ENCODE measurements at places on chromosomes 16 and 17.
A peak's percentile ranks its signal among the peaks of the same experiment; 100 is the strongest.

DNA sequence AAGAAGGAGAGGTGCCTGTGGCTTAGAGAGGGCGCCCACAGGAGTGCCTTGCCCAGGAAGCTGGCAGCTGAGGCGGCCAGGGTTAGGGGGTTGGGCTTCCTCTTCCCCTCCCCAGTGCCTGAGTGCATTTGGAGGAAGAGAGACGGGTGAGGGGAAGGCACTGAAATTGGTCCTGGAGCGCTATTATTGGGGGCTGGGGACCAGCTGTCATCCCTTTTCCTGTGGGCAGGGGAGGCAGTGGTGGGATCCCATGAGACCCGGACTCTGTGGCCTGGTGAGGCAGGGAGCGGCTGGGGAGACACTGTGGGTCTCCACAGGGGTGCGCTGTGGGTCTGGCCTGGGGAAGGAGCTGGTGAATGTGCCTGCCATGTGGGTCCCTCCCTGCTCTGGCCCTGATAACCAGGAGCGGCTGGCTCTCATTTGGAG lies 259.7 kb downstream of the SEC14L1 start:
- peaks cover 4% of the 10 kb centered on the region for H3K36me3 ChIP-seq
- H3K27ac ChIP-seq, result peak overlapping the region; percentile 50
- no peak for DNase-seq
- peaks cover 3% of the 10 kb centered on the region for H3K4me1 ChIP-seq

DNA sequence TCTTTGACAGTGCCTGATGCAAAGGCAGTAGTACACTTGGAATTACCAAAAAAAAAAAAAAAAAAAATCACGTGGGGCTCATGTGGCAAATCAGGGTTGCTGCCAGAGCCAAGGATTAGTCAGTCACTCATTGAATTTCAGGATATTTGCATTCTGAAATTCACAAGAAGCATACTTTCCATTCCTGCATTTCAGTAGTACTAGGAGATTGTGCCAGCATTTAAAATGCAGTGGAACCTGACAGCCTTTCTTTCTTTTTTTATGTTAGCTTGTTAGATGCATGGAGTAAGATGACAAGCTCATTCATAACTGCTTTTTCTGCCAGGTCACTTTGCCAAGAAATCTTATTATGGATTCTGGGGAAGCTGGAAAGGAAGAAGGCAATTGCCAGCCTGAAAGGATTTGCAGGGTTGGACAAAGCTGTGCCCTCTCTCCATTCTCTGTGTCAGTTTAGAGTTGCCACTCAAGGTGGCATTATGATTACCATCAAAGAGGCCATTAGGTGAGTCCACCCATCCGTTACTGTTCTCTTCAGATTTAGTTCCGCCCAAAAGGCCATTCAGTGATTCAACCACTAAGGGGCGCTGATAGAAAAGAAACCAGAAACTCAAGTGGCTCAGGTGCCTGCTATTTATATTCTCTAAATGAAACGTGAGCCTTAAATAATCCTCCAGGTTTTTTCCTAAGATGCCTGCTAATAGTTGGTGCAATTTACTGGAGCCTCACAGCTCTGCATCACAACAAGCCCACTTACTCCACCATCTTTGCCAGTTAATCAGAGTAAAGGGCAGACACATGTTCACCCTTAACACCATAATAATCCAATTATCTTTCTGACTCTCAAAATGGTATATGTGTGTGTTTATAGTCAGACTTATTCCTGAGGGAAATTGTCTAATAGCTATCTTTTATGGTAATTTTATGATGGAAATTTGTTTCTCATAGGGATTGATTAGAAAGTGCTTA lies 59.0 kb downstream of the TANGO6 start:
- no peak overlapping the region for H3K27ac ChIP-seq
- peak; percentile 39 for DNase-seq
- no peaks in the 10 kb centered on the region for H3K27me3 ChIP-seq
- peaks cover 3% of the 10 kb centered on the region for H3K4me1 ChIP-seq
- H3K4me3 ChIP-seq, result no peak overlapping the region

- H3K27me3 ChIP-seq, result peaks cover 21% of the 10 kb centered on the region
- no peaks in the 10 kb centered on the region for H3K36me3 ChIP-seq
- no peak overlapping the region for H3K27ac ChIP-seq
- H3K4me3 ChIP-seq, result no peak overlapping the region
These were observed 42.1 kb upstream of the CDH13 start for GRCh38 chr16:82584553-82585152.

DNA sequence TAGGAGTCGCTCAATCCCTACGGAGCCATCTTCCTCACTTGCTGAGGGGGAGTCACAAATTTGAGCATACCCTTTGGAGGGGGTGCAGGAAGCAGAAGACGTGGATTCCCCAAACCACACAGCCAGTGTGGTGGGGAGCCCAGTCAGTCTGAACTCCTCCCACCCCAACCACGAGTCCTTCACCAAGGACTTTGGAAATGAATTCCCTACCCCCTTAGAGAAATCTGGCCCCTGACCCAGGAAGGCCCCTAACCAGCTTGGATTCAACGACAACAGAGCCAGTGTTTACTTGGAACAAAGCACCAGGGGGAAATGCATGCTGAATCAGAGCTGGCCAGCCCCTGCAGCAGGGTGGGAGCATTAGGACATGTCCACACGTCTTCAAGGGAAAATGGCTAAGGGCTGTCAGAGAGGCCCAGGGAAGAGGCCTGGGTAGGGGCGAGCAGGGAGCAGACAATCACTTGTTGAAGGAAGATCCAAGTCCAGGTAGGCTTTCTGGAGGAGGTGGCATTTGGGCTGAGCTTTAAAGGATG lies 5.5 kb upstream of the TMEM92 start:
- H3K27me3 ChIP-seq, result no peaks in the 10 kb centered on the region
- peaks cover 79% of the 10 kb centered on the region for H3K4me1 ChIP-seq
- H3K27ac ChIP-seq, result peak overlapping the region; percentile 92
- H3K4me3 ChIP-seq, result peak overlapping the region; percentile 39
- H3K36me3 ChIP-seq, result no peaks in the 10 kb centered on the region

- no peak for DNase-seq
- no peak overlapping the region for H3K27ac ChIP-seq
- no peaks in the 10 kb centered on the region for H3K27me3 ChIP-seq
- no peaks in the 10 kb centered on the region for H3K36me3 ChIP-seq
- no peak overlapping the region for H3K4me3 ChIP-seq
- H3K4me1 ChIP-seq, result peaks cover 33% of the 10 kb centered on the region
These were observed 70.1 kb downstream of the AMFR start for GRCh38 chr16:56355221-56355620.

DNA sequence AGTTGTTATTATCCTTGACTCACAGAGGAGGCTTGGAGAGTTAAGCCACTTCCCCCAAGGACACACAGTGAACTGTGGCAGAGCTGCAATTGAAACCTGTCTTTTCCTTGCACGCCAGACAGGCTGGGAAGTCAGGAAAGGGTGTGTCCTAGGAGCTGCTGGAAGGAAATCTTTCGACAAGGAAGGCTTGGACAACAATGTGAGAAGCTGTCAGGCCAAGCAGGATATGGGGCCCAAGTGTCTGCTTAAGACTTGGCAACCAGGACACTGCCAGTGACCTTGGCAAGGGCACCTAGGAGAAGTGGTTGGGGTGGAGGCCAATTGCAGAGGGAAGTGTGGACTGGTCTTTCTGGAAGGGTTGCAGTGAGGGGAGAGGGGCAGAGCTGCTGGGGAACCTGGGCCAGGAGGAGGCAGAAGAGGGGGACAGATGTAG lies 2.1 kb upstream of the CAMKK1 start:
- H3K4me1 ChIP-seq, result peaks cover 29% of the 10 kb centered on the region
- no peak overlapping the region for H3K4me3 ChIP-seq
- peaks cover 22% of the 10 kb centered on the region for H3K27me3 ChIP-seq
- no peak overlapping the region for H3K27ac ChIP-seq
- DNase-seq, result no peak
- H3K36me3 ChIP-seq, result no peaks in the 10 kb centered on the region

DNA sequence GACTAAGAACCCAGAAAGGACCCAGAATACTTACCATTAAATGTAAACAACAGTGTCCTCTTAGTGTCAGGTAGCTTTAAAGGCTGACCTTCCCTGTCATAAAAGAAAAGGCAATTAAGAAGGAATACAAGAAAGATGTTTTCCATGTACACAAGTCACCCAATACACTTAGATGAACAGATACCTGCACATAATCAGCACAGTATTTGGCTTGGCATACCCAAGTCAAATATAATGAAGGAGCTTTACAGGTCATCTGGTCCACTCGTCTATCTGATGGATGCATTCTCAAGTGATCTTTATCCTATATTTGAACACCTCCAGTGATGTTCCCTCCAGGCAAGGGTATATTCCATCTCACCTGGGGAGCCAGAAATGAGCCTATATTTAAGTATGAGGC lies 11.1 kb upstream of the STRADA start:
- no peak for DNase-seq
- no peaks in the 10 kb centered on the region for H3K4me1 ChIP-seq
- peaks cover 32% of the 10 kb centered on the region for H3K36me3 ChIP-seq
- H3K4me3 ChIP-seq, result no peak overlapping the region

- H3K36me3 ChIP-seq, result no peaks in the 10 kb centered on the region
- no peaks in the 10 kb centered on the region for H3K4me1 ChIP-seq
- no peak overlapping the region for H3K4me3 ChIP-seq
- no peak overlapping the region for H3K27ac ChIP-seq
- peaks cover under 1% of the 10 kb centered on the region for H3K27me3 ChIP-seq
- DNase-seq, result no peak
These were observed 36.4 kb upstream of the CCDC182 start for GRCh38 chr17:57781386-57782061.

- no peak overlapping the region for H3K27ac ChIP-seq
- H3K4me1 ChIP-seq, result peaks cover 2% of the 10 kb centered on the region
- no peak overlapping the region for H3K4me3 ChIP-seq
- DNase-seq, result no peak
These were observed 30.0 kb upstream of the SLC5A10 start for GRCh38 chr17:18921912-18922451.

DNA sequence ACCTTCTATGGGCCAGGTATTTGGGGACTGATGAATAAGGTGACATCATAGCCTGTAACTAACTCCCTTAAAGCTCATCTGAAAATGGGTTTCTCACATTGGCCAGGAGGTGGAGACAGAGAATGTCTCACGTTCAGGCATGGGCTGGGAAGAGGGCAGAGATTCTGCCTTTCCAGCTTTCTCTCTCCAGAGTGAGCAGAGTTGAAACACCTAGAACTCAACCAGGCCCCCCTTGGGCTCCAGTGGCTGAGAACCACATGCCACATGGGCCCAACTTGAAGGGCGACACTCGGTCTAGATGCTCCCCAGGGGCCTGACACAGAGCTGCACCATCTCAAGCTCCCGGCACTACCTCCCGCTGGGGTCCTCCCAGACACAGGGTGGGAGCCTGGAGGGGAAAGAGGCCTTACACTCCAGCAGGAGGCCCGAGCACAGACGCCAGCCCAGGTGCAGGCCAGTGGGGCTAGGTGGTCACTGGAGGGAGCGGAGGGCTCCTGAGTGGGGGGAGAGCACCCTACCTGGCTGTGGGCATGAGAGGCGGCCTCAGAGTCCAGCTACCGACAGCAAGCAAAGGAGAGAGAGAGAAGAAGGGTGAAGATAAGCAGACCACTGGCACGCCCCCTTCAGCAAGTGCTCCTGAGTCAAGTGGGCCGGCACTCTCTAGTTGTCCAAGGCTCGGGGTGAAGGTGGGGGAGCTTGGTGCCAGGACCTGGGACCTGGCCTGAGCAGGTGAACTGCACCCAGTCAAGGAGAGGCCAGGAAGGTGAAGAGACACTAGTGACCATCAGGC lies 55.9 kb downstream of the MYO18A start:
- no peak for DNase-seq
- H3K27ac ChIP-seq, result peak overlapping the region; percentile 43
- H3K4me3 ChIP-seq, result no peak overlapping the region

DNA sequence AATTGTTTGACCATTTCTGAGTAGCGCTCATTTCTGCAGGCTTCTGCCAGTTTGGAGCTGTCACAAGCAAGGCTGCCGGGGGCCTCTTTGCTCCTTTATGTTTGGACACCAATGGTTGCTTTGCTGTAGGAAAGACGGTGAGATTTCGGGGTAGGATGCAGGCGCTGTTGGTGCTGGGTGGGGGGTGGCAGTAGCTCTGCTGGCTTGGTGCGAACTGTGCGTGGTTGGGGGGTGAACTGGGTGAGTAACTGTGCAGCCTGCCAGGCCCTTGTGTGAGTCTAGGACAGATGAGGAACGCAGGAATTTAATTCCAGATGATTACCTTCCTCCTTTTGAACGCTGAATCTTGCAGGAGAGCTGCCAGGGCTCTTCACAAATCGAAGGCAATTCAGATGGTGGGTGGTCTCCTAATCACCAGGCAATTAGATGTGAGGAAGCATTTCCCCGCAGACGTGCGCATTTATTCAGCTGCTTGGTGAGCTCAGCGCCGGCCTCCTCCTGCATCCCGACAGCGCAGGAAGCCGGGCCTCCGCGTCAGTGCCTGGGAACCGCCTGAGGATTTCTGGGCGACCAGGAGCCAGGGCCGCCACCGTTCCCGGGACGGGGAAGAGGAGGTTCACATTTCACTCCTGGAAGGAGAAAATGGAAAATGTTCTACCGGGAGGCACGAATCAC lies 154.4 kb downstream of the FOXL1 start:
- H3K4me3 ChIP-seq, result no peak overlapping the region
- peaks cover 80% of the 10 kb centered on the region for H3K27me3 ChIP-seq
- no peak for DNase-seq
- no peak overlapping the region for H3K27ac ChIP-seq
- H3K36me3 ChIP-seq, result no peaks in the 10 kb centered on the region
